Calu3 (cell line): ENCODE measurements at places on chromosomes 16 and 17. TPM values are rescaled to one million over a fixed set of nuclear protein-coding genes. Genes with fewer than 3 reads are reported as not detected.

Gene EFNB3
- 0.38 and 0.88 TPM in 2 replicates for total RNA-seq

Gene PLD6
- 2.9 and 3.0 TPM in 2 replicates for total RNA-seq

Gene MYH11
- 0.05 TPM in 1 of 2 replicates, not detected in the other for total RNA-seq

Gene RNF222
- not detected in 2 replicates for total RNA-seq

Gene CCL7
- not detected in 2 replicates for total RNA-seq

Gene SDR42E2
- not detected in 2 replicates for total RNA-seq

Gene GRB7
- 2,531 and 2,746 TPM in 2 replicates for total RNA-seq

Gene ATP6V0C
- total RNA-seq, result 260 and 262 TPM in 2 replicates

Gene TBC1D3C
- not detected in 2 replicates for total RNA-seq

Gene BRIP1
- 10.3 and 12.3 TPM in 2 replicates for total RNA-seq

Gene CPNE7
- 31.3 and 48.2 TPM in 2 replicates for total RNA-seq

Gene CDH1
- total RNA-seq, result 328 and 421 TPM in 2 replicates

Gene TPSD1
- total RNA-seq, result not detected in 2 replicates

Gene AIPL1
- not detected in 2 replicates for total RNA-seq

Gene MPP2
- total RNA-seq, result 5.5 and 6.7 TPM in 2 replicates

Gene CPHXL2
- not detected in 2 replicates for total RNA-seq

Gene KRTAP4-5
- total RNA-seq, result not detected in 2 replicates

Gene TSPAN10
- 2.9 and 4.2 TPM in 2 replicates for total RNA-seq

Gene ATP2A1
- 3.7 and 5.7 TPM in 2 replicates for total RNA-seq

Gene HSF4
- 57.1 and 60.7 TPM in 2 replicates for total RNA-seq

Gene SLC7A5
- 379 and 501 TPM in 2 replicates for total RNA-seq

Gene MLKL
- 38.8 and 46.1 TPM in 2 replicates for total RNA-seq

Gene GP1BA
- not detected in 2 replicates for total RNA-seq

Gene FBXL16
- total RNA-seq, result 1.3 and 4.6 TPM in 2 replicates

Gene KRT14
- 3.8 and 12.2 TPM in 2 replicates for total RNA-seq

Gene DLX4
- 2.4 and 2.5 TPM in 2 replicates for total RNA-seq

Gene NSF
- total RNA-seq, result 79.0 and 89.7 TPM in 2 replicates

Gene CX3CL1
- total RNA-seq, result 17.6 and 41.4 TPM in 2 replicates

Gene GPR142
- total RNA-seq, result not detected in 2 replicates

Gene ERN2
- 3.2 and 9.3 TPM in 2 replicates for total RNA-seq

Gene TBX21
- total RNA-seq, result not detected in 2 replicates

Gene NKIRAS2
- total RNA-seq, result 55.7 and 58.4 TPM in 2 replicates
